ENCODE measurements at places on chromosomes 3 and 15.

- no peak for DNase-seq
Measured at GRCh38 chr15:55669270-55669669, 73.7 kb downstream of the PRTG start.

DNA sequence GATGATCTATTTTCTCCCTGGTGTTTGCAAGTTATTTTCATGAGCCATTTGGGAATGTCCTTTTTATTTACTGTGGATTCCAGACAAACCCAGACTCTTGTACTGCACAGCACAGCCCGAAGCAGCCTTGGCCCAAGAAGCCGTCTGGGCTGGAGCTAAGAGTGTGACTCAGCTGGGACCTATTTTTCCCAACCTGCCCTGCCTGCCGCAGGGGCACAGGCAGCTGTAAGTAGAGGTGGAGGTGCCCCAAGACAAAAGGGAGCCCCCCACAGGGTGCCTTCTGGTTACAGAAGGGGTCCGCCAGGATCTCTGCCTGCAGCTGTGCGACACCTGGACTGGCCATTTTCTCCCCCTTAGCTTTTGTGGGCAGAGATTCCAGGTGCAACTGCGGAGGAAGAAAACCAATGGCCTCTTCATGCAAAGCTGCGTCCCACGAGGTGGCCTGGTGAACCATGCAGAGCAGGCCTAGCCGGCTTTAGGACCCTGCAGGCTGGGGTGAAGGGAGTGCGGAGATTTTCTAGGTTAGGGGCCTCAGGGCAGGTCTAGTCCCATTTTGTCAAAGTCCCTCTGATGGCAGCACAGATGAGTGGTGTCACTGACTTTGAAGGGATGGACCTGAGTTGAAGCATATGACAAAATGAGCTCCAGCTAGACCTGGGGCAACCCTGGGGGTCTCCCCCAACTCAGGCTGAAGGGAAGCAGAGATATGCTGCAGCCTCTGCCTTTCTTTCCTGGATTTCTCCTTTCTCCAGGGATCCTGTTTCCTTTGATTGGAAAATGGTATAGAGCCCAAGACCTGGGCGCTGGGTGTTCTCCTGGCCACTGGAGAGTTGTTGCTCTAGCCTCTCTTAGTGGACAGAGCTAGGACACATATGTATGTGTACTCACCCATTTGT lies 131.2 kb downstream of the KLF13 start:
- DNase-seq, result no peak

DNA sequence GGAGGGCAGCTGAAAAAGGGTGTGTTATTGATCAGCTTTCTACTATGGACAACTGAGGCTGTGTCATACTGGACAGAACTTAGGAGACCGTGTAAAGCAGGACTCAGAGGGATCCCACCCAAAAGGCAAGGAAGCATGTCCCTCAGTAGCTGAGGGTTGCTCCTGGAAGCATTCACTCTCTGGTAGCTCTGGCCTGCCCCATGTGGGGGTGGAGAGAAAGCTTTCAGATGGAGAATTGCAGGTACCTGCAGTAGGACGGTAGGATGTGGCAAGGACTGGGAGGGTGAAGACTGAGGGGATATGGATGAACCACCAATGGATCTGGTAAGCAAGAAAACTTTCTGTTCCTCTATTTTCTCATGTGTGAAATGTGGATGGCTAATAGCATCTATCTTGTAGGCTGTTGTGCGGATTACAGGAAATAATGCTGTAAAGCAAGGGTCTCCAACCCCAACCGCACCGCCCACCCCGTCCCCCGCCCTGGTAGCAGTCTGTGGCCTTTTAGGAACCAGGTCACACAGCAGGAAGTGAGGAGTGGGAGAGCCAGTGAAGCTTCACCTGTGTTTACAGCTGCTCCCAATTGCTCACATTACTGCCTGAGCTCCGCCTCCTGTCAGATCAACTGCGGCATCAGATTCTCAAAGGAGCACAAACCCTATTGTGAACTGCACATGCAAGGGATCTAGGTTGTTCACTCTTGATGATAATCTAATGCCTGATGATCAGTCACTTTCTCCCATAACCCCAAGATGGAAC lies 157.7 kb upstream of the PROK2 start:
- no peak for DNase-seq

DNA sequence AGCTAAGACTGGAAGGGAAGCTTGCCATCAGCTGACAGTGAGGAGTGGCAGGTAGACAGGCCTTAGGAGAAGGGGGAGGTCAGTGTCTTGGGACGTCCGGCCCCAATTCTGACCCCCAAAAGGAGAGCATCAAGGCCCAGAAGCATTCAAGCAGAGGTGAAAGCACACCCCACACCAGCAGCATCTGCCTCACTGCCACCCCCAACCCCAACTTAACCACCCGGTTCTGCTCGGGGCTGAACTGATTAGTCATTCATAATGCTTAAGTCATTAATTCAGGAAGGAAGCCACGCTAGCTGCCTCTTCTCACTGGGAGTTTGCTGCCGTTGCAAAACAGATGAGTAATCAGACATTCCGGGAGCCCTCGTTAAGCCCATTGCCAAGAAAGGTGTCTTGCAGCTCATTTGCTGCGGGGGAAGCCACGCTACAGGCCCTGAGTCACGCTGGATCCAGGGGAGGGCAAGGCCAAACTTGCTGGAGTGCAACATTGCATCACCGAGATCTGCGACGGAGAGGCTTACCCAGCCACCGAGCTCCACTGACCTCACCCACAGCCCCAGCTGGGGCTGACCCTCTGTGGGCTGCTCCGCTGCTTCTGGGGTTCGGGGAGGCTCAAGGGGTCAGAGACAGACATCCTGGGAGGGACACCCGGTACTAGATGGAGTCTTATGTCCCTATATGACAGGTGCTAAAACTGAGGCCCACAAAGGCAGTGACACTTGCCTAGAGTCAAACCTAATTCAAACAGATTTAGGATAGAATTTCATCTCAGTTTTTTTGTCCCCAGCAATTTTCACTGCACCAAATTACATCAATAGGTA lies 46.4 kb upstream of the HES1 start:
- DNase-seq, result peak; percentile 72

DNA sequence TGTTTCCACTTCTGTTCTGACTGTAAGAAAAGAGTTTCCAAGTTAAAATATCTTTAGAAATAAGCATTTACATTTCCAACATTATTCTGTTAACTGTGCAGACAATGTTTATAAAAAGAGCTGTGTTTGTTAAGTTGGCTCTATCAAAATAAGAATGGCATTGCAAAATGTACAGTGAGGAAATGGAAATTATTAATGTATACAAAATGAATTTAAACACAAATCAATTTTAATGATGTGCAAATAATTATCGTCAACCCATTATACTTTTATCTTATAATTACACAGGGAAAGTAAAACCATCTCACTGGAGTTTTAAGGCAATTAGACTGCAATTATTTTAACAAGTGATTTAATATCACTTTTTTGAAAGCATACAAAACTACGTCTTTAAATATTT lies 17.5 kb downstream of the MRPS22 start:
- no peak for DNase-seq

- DNase-seq, result no peak
Measured at GRCh38 chr3:87044846-87045245, 53.9 kb upstream of the VGLL3 start.

- DNase-seq, result no peak
Measured at GRCh38 chr3:67001086-67001861, 3.2 kb downstream of the KBTBD8 start.

- no peak for DNase-seq
Measured at GRCh38 chr15:66144978-66145725, 108.4 kb downstream of the MEGF11 start.

GRCh38 chr15:92112180-92112579 lies 258.7 kb downstream of the SLCO3A1 start:
- DNase-seq, result no peak

DNA sequence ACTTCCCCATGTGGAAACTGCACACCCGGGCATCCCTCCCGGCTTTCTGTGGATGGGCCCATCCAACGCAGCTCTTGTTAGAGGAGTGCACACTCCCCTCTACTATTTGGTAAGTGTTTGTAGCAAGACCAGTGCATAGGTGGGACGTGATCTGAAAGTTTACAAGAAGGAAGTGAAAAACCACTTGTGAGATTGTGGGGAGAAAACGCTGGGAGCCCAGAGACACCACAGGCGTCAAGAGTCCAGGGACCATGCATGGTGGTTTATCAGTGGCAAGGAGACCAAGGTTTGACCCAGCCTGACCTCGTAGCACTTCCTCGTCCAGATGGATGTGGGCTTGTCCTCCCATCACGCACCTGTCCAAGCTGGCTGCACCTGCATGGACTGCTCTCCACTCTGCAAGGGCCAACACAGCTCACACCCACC lies 51.6 kb downstream of the ATP10A start:
- DNase-seq, result no peak

GRCh38 chr3:159258934-159259333 lies 457.1 kb downstream of the MFSD1 start:
- no peak for DNase-seq

GRCh38 chr3:72031581-72031980 lies 246.6 kb upstream of the PROK2 start:
- DNase-seq, result peak; percentile 79

DNA sequence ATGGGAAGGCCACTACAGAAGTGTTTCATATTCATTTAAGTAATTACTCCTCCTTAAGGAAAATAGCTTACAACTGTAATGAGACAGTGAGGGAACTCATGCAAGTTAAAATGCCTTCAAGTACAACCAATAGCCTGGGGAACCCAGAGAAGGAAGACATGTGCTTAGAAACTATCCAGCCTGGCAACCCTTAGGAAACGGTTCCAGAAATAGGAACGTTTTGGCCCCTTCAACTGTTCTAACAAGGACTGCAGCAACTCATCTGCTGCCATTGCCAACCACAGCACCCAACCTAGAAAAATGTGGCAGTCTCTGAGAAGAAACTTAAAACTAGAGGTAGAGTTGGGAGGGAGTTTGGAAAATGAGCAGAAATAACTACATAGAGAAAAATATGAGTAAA lies 147.5 kb upstream of the STRIT1 start:
- no peak for DNase-seq

GRCh38 chr15:65641768-65642475 lies 20.2 kb downstream of the SLC24A1 start:
- no peak for DNase-seq

DNA sequence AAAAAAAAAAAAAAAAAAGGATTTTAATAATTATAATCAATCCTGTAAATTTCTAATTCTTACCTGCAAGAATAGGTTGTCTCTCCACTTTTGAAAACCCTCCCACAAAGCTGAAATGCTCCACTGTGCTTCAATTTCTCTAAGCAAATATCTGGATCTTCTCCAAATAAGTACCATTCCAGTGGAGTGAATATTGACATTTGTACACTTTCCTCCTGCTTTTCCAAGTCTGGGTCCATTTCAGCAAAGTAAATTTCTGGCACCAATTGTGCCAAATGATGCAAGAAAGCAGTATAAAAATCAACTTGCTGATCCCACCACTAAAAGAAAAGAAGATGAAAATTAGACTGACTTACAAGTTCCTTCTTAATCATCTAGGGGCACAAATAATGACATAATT lies 19.9 kb downstream of the UBR1 start:
- DNase-seq, result no peak

- no peak for DNase-seq
Measured at GRCh38 chr3:156764751-156765150, 61.4 kb upstream of the LEKR1 start.

DNA sequence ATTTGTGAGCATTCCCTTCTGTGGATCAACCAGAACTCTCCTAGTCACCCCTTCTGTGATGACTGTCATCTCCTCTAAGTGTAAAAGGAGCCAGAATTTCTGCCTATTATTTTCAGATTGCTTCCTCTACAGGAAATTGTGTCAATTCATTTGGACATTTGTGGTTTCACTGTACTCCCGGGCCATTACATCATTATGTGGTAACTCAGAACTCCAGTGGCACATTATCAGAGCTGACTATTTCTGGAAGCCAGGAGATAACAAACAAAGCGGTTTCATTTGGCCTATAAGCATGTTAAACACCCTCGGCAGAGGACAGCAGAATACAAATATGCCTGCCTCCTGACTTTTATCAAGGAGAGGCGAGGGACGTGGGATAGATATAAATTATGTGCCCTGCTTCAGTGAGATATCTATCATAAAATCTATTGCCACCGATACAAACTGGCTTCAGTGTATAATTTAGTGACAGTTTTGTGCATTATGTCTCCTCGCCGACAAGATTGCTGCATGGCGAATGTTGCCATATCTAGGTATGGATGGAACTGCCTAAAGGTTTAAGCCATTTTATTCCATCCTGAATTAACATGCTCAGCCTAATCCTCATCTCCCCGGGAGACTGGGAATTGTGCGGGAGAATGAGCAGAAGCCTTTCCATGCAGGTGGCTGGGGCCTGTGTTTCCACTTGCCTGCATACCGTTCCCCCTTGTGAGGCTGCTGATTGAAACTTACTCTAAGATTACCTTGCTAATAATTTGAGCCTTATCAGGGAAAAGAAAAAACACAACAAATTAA lies 193.4 kb upstream of the SEMA6D start:
- no peak for DNase-seq

DNA sequence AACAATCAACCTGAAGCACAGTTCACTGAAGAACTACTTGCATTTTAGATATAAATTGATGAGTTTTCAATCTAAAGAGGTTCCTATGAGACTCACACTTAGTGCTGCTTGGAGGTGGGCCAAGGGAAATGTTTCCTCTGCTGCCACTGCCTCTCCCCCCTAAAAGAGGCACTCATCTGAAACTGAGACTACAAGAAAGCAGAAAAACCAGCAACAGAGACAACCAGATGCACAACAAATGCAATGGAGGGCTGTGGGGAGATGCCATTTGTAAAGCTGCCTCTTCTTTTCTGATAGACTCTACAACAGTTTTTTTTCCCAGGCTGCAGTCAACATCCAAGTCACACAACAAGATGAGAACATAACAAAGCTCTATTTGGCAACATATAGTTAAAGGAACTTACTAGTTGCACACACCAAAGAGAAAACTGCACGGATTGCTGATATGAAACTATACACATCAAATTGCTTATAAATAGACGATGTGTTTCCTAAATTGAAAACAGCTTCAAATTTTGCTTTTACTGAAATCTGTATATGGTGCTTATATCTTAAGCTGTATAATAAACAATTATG lies 11.0 kb downstream of the TSPAN3 start:
- DNase-seq, result no peak

GRCh38 chr3:192445770-192446644 lies 281.3 kb downstream of the FGF12 start:
- DNase-seq, result no peak

- no peak for DNase-seq
Measured at GRCh38 chr3:101151286-101151913, 158.2 kb upstream of the ABI3BP start.

GRCh38 chr3:5699811-5700210 lies 512.3 kb downstream of the EDEM1 start:
- DNase-seq, result no peak

GRCh38 chr3:15858547-15859506 lies 61.0 kb upstream of the ANKRD28 start:
- peak; percentile 13 for DNase-seq

- DNase-seq, result no peak
Measured at GRCh38 chr3:197438906-197439305, 116.9 kb downstream of the BDH1 start.

- DNase-seq, result no peak
Measured at GRCh38 chr3:28682121-28682520, 333.5 kb upstream of the AZI2 start.

DNA sequence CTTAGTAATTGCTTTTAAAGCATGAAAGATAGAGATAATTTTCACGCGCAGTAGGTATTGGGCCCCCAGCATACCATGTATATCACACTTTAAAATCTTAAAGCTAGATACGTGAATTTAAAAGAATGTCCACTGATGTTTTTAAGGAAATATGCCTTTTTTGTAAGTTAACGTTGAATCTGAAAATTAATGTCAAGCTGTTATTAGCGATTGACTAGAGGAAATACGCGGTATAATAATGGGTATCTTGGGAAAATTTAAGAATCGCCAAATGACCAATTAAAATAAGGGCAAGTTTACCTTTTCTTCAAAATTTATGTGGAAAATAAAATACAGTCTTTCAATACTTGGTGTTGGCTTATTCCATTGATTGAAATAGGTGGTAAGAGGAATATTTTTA lies 13.3 kb upstream of the CHD2 start:
- DNase-seq, result no peak
